ENCODE measurements at places on chromosomes 4 and X. TPM values are rescaled to one million over a fixed set of nuclear protein-coding genes. Genes with fewer than 3 reads are reported as not detected.

GRCh38 chrX:104113222-104113965 lies 1.1 kb downstream of the ZCCHC18 start:
- peak; percentile 28 for DNase-seq

DNA sequence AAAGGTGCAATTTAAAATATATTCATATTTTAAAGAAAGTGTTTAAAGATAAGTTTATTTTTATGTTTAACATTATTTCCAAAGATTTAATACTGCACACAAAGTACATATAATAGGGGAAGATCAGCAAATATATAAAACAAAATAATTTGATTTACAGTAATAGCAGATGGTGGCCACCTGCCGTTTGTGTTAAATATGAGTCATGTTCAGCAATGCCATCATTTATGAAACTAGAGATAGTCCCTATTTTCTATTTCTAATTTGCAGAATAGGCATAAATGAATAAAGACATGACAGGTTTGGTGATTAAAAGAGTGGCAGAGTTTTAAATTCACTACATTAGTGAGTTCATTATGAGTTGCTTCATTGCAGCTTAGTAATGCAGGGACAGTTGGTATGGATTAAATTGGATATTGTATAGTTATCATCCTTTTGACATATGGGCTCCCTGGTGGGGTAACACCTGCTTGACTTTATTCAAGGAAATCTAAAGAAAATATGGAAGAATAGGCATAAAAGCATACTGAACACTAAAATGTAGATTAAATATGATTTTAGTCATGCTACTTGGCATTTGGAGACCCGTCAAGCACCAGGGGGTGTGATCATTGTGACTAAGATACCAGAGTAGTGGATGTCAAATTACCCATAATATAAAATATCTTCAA lies 78.8 kb upstream of the BANK1 start:
- DNase-seq = peak; percentile 11

DNA sequence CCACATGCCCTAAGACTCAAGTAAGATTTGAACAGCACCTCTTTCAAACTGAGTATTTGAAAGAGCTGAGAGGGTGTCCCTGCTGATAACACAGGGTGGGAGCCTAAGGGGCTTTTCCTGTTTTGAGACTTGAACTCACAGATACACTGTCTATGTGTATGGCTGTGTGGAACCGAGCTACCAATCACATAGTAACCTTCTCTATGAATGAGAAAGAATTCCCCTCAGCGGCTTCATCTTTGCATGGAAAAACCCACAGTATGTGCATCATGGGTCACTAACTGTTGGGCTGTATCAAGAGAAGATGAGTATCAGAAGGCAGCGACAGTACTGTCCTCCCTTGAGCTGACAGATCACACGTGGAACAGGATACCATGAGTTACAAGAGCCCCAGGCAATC lies 336.3 kb downstream of the AFF2 start:
- no peak for DNase-seq

- no peak for DNase-seq
Observed at GRCh38 chr4:5813882-5814255, 79.0 kb downstream of the CRMP1 start.

GRCh38 chrX:152641996-152642395 lies 4.3 kb downstream of the GABRQ start:
- no peak for DNase-seq

GRCh38 chrX:78822157-78822690 lies 74.7 kb downstream of the LPAR4 start:
- no peak for DNase-seq

DNA sequence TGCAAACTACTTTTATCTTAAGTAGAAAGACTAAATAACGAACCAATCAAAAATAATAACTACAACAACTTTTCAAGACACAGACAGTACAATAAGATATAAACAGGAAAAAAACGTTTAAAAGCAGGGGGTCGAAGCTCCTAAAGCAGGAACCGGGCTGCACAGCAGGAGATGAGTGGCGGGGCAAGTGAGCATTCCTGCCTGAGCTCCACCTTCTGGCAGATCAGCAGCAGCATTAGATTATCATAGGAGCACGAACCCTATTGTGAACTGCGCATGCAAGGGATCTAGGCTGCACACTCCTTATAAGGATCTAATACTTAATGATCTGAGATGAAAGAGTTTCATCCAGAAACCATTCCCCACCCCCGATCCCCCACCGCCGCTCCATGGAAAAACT lies 146.2 kb downstream of the TEX11 start:
- no peak for DNase-seq

- DNase-seq = no peak
Observed at GRCh38 chrX:1386338-1387127, 5.4 kb downstream of the SLC25A6 start.

- no peak for DNase-seq
Observed at GRCh38 chr4:11701966-11702725, 273.5 kb upstream of the HS3ST1 start.

GRCh38 chrX:68842351-68842750 lies 13.5 kb downstream of the EFNB1 start:
- DNase-seq = no peak

DNA sequence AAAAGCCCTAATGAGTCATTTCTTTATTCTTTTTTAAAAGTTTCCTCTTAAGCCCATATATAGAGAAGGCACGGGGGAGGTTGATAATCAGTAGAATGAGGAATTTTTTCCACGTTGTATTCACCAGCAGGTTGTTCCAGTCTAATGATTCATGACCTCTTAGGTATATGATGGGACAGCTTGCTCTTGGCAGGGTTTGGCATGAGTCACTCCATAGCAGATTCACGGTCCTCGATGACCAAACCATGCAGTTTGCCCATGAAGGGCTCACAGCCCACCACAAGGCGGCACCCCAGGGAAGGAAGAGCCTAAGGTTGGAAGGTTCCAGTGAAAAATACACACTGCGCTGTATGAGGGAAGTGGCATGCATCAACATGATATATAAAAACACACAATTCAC lies 623.8 kb upstream of the DIPK2B start:
- no peak for DNase-seq

DNA sequence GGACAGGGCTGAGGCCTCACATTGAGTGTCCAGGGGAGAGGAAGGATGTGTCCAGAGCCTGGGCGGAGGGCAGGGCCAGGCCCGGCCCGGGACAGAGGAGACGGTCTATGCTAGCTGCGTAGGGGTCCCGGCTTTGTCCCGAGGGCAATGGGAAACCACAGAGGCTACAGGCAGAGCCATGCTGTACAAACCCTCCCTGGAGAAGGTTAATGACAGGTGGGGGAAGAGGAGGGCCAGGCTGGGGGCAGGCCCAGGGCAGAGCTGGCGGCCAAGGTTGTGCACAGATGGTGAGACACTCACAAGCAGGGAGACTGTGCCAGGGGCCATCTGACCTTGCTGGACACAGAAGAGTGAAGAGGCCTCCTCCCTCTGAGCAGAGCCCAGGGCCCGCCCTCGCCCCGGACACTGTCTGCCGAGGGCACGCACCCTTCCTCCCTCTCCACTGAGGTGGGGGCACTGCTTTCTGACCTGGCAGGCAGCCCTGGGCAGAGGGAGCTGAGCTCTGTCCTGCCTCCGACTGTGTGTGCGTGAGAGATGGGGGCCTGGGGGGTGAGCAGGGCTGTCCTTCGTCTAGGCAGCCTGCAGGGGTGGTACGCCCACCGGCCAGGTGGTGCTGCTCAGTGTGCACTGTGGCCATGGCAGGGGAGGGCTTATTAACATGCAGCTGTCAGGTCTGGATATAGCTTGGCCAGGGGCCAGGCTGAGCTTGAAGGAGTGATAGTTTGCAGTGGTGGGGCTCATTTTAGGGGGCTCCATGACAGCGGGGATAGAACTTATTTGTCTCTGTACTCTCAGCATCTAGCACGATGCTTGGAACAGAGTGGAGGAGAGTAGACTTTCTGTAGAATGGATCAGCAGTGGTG lies 75.7 kb upstream of the LRPAP1 start:
- DNase-seq = peak; percentile 57

- DNase-seq = peak; percentile 75
Observed at GRCh38 chrX:23752740-23753415, 9.8 kb upstream of the ACOT9 start.

DNA sequence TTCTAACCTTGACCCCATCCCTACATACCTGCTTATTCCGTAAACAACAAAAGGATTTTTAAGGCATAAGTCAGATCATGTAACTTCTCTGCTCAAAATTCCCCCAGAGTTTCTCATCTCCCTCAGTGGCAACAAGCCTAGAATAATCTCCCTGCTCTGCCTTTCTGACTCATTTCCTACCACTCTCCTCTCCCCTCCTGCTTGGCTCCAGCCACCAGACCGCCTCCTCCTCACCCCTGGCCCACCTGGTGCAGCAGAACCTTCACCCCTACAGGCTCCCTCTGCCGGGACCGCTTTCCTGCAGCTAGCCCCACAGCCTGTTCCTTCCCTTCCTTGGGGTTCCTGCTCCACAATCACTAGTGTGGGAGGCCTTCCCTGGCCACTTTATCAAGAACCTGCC lies 32.1 kb downstream of the TSPAN5 start:
- DNase-seq = no peak

GRCh38 chrX:40021647-40022046 lies 76.1 kb downstream of the BCOR start:
- no peak for DNase-seq

DNA sequence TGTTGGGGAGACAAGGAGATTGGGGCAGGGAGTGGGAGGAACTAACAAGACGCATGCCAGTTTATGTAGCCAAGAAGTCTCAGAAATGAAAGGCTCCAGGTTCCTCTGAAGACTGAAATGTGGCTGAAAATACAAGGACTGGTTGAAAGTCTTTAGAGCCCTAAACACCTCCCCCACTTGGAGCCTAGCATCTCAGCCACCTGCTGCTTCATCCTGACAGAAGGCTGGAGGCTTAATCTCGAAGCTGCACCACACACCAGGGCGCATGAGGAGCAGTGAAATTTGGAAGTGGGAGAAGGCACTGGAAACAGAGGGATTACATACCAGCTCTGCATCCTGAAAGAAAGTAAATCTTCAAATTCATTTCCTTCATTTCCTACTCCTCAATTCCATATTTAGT lies 160.7 kb upstream of the FTHL17 start:
- no peak for DNase-seq

DNA sequence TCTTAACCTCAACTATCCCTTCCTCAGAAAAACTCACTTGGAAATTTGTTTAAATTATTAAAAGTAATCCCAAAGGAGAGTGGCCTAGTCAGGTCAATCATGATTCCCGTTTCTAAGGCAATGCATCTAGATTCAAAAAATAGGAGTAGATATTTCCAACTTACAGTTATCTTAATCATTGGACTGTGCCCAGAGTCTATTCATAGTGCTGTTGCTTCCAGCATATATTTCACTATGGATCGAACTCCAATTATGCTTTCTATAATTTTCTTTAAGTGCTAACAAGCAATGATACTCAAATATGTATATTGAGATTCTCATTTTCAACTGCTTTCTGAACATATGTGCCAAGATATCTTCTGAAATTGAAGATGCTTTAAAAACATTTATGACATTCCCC lies 229.2 kb upstream of the NWD2 start:
- DNase-seq = no peak

DNA sequence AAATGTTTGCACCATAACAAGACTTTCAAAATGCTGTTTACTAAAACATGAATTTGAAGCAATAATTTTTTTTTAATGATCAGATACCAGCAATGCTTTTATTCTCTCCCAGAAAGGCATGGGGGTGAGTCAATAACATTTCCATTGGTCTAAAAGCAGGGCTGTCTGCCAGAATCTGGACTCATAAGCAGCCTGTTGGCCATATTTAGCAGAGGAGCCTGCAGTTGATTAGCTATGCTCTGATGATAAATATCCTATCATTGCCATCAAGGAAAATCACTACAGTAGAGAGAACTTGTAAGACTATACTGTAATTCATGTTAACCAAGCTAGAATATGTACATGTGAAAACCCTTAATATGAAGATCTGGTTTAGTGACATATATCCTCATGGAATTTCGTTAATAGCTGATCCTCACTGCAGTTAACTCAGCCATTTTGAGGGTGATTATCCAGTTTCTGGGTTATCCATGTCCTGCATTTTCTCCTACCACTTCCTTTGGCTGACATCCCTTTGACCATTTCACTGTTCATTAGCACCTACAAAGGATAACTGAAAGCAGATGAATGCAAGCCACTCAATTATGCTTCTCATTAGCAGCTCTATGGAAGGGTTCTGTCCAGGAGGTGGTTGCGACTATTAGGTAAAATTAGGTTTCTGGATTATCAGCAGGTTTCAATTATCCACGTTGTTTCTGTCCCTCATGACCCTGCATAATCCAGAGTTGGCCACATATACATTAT lies 72.9 kb upstream of the DIAPH2 start:
- peak; percentile 21 for DNase-seq

DNA sequence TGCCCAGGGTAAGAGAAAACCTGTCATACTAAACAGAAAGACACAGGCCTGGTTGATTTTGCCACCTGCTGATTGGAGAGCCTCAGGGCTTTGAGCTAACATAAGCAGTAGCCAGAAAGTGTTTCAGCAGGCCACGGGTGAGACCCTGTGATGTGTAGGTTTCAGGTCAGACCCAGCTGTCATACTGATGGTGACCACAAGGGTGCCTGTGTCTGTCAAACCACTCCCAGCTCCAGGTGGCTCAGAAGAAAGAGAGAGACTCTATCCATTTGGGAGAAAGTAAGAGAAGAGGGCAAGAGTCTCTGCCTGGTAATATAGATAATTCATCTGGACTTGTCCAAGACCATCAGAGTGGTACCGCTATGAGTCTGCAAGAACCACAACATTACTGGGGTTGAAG lies 72.8 kb upstream of the NLRP2B start:
- no peak for DNase-seq

DNA sequence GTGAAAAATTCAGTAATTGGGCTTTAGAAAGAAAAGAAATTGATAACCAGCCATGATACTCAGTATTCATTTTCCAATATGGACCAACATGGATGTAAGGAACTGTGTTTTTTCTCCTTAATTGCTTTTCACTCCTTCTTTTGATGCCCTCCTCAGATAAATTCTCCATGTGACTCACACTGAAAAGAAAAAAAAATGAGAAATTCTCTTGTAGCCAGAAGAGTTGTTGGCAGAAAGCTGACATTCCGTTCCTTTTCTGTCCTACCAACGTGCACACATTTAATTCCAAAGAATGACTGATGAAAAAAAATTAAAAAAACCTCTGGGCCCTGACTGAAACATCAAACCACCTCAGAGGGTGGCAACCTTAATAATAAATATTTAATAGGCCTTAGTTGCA lies 153.1 kb downstream of the AMELX start:
- DNase-seq = no peak

TMSB15C gene
- polyA plus RNA-seq = 4.8 TPM

C4orf50 gene
- polyA plus RNA-seq = not detected

ZNF280C gene
- polyA plus RNA-seq = 4.8 TPM

LRAT gene
- 0.09 TPM for polyA plus RNA-seq
